ENCODE measurements at places on chromosomes 5 and 9.

- no peak for DNase-seq
Observed at GRCh38 chr9:1794547-1795270, 220.4 kb upstream of the SMARCA2 start.

DNA sequence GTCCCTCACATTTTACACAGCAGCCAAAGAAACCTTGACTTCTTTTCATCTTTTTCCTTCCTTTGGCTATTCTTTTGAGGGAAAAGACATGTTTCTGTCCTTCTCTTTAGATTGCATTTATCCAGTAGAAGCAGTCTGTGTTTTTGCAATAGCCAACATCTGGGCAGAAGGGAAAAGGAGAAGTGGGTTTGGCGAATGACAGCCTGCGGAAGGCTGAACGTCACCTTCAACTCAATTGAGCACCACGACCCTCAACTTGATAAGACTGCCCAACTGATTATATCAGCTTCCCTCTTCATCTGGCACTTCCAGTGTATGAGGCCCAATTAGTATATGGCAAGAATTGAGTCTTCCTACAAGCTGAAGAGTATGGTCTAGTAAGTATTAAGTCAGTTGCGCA lies 1997.6 kb upstream of the WWC1 start:
- DNase-seq, result no peak

DNA sequence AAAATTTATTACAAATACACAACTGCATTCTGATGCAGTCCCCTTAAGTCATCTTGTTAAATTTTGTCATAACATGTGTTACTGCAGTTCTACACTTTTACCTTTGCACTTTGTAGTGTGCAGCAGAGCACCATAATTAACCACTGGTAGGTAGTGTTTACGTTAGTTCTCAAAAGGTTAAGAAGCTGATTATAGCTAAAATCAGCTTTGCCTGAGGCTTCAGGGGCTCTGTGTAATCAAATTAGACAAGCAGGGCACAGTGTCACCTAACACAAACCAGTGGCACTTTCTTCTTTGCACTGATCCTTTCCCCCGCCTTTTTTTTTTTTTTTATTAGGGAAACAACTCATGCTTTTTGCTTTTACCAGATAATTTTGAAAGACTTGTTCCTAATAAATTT lies 26.1 kb downstream of the POU5F2 start:
- peak; percentile 5 for DNase-seq

GRCh38 chr9:98810102-98810842 lies 2.8 kb downstream of the GALNT12 start:
- no peak for DNase-seq

DNA sequence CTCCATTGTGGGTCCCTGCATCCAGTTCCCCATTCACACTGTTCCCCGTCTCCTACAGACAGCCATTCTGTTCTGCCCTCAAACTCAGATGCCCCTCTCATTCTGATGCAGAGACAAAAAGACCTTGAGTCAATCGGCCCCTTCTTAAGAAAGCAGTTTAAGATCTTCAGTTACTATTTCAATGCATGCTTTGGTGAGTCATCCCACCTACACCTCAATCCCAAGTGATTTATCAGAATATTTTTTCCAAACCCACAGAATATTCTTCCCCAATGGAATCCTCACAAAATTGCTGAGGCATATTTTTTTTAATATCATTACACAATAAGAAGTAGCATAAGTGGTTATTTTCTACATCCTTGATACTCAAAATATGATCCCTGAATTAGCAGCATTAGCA lies 92.4 kb upstream of the SLC1A1 start:
- no peak for DNase-seq

- DNase-seq, result no peak
Observed at GRCh38 chr5:34854459-34855174, 15.7 kb downstream of the TTC23L start.

DNA sequence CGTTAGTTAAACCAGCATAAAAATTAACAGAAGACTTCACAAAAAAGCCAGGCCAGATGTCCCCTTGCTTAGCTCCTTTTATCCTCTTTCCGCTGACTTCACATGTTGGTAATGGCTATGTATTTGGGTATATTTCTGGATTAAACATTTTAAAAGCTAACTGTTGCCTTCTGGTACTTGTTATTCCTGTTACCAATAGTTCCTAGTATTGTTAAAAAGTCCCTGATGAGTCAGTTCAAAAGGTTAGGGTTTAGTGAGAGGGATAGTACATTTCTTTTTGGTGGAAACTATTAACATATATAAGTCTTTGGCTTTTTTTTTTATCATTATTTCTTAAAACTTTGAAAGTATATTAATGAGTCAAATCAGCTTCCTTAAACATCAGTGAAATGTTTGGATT lies 103.2 kb upstream of the ELL2 start:
- no peak for DNase-seq

GRCh38 chr9:113515862-113516261 lies 52.3 kb downstream of the RGS3 start:
- no peak for DNase-seq

DNA sequence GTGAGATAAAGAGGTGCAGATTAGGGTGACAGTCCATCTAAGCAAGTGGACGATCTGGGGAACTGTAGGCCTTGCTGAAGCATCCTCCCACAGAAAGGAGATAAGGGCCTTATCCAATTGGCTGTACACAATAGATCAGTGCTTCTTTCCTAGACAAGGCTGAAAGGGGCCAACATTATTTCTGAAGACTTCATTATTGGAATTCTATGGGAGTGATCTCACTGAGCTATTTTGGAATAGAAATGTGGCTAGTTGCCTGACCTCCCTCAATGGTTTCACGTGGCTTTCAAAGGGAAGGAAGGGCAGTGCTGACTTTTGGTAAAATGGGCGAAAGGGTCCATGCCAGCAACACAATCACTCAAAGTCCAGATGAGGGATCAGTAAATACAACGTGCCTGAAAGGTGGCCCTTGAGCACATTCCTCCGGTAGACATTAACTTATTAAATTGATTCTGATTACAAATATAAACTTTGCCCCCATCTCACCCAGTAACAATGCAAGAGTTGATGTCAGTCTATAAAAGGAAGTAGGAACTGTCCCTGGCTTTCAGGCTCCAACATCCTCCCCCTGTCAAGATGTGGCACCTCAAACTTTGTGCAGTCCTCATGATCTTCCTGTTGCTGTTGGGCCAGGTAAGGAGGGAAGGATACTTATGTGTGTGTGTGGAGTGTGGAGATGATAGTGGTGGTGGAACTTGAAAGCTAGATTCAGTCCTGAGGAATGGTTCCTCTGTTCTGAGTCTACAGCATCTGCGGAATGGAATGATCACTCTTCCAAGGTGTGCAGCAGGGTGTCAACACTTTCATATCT lies at the start of gene LEAP2:
Gene LEAP2 (plus strand): TSS at position 550 of the 811 bp plus-strand sequence. CDS start 27 bp downstream, at position 577.
- peak; percentile 95 for DNase-seq

GRCh38 chr9:112884101-112884500 lies 6.6 kb downstream of the SLC46A2 start:
- no peak for DNase-seq

DNA sequence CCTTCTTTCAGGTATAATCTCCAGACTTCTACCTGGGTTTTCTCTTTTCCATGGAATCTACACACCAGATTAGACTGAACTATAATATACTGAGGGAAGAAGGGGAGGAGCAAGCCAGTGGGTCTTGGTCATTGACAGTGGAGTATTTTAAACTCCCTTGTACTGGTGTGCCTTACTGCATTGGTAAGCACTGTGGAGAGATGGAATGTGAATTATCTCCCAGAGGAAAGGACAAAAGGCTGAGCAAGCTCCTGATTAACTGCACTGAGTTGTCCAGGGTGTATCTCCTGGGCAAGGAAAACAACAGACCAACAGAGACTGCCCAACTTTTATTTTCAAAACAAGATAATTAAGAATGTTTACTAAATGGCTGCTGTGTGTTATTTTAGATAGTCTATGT lies 29.8 kb upstream of the SLCO6A1 start:
- DNase-seq, result no peak
